ENCODE measurements at places on chromosomes 11 and 22.

- no peak for DNase-seq
Observed at GRCh38 chr11:28514391-28514790, 406.2 kb downstream of the METTL15 start.

DNA sequence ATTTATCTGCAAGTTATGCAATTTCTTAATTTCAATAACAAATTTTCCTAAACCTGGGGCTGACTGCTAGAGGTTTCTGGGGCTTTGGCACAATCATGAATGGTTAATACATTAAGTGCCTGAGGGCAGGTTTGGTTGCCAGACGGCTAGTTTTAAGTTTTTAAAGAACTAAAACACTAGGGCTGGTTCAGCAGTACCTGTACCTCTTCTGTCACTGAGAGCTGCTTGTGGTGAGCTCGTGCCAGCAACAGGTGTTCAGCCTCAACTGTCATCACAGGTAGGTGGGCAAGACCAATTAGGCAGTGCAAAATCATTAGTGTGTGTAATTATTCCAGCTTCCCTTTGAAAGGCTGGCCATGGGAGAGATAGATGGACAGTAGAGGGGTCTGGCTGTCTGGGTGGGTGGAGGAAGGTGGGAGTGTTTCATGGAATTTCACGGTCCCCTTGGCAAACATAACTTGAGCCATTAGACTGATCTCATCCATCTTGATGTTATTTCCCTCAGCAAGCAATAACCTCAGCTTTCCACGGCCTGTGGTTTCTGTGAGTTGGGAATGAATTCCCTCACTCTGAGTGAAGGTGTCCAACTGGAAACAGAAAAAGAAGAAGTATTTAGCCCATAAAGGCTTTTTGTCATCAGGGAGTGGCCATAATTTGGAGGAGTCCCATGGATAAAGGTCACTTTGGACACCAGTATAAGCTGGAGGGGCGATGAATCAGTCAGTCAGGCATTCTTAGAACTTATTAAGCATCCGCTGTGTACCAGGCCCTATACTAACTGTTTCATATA is 114.8 kb downstream of the SNX19 start:
- no peak for DNase-seq

DNA sequence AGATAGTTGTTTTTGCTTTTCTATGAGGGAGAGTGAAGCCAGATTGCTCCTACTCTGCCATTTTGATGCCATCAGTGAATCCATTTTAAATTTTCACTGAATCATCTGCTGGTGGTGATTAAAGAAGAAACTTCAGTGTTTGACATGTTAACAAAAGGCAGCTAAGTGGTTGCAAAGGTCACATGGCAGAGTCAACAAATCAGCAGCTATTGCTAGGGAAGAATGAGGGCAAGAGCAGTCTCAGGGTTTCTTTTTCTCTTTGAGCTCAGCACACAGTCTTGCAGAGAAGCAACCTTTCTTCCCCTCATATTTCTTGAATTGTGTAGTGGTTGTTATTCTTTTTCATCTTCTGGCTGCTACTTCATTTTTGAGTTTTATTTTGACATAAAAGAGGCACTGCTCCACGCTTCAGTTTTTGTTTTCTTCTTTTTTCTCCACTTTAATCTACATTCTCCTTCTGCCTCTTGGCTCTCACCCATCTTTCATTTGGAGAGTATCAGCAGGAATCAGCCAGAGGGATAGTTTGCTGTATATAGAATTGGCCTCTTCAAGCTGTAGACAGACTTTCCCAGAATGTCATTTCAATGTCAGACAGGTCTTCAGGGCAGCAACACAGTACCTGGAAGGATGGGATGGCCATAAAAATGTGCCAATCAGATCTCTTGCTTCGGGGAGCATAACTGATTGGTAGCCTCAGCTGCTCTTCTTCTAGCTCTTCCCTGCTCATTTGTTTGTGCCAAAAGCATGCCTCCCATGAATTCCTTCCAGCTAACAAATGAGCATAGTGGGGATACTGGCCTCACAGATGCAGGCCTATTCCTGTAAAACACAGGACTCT is 153.9 kb downstream of the TRPC6 start:
- no peak for DNase-seq

GRCh38 chr11:26297189-26297975 is 34.5 kb upstream of the ANO3 start:
- no peak for DNase-seq

DNA sequence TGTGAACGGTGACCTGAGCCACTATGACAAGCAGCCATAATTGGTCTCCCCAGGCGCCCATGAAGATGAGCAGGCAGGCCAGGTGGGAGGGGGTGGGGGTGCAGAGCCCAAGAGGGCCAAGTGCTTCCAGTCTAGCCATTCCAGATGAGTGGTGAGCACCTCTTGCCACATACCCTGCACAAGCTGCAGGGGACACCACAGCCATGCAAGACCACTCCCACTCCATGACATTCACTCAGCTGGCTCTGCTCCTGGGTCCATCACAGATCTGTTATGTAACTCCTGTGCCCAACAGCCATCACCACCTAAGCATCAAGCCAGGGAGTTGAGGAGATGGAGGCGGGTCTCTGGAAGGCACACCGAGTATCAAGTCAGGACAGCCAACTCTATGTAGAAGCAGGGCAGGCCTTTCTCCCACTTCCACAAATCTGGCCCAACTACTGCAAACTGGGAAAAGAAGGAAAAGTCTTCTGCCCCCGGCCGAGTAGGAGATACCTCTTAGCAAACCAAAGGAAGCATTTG is 8.4 kb downstream of the TMEM184B start:
- DNase-seq = no peak

DNA sequence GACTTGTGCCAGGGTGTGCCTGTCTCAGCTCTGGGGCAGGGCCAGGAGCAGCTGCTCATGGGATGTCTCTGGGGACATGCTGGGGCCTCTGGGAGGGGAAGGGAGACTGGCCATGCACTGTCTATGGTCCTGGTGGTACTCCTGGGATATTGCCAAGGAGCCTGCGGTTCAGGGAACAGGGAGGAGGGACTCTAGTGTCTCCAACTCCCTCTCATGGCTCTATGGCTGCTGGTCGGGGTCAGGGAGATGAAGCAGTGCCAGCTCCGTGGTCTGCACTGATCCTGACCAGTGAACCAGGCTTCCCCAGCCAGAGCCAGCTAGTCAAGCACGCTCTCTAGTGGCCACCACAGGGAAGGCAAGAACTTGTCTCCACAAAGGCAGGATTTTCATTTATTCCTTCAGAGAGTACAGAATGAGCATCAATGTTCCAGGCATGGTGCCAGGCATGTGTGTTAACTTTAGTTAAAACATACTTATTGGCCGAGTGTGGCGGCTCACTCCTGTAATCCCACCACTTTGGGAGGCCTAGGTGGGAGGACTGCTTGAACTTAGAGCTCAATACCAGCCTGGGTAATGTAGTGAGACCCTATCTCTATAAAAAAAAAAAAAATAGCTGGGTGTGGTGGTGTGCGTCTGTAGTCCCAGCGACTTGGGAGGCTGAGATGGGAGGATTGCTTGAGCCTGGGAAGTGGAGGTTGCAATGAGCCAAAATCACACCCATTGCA is 2.5 kb upstream of the BEST1 start:
- DNase-seq = peak; percentile 68
